Activated T-cell treated with anti-CD3 and anti-CD28 coated beads, Interleukin-2, amount 50 U/mL, for 72 hours (primary cell): ENCODE measurements at places on chromosomes 1 and 21.

DNA sequence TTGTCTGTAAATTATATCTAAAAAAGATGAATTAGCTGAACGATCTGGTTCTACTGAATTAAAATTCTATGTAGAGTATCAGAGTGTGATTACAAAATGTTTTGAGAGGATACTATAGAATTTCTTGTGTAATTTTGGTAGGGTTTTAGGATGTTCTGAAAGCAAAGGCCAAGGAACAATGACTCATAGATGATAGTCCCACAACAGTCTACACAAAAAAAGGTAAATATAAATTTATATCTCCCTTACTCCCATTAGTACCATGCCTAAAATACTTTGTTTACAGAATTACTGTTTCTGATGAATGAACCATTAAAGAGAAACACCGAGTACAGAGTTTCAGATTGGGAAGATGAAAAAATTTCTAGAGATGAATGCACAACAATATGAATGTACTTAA lies 9.5 kb downstream of the EDEM3 start:
- DNase-seq = no peak

GRCh38 chr1:182404781-182405180 lies 4.3 kb upstream of the TEDDM1 start:
- DNase-seq = no peak

DNA sequence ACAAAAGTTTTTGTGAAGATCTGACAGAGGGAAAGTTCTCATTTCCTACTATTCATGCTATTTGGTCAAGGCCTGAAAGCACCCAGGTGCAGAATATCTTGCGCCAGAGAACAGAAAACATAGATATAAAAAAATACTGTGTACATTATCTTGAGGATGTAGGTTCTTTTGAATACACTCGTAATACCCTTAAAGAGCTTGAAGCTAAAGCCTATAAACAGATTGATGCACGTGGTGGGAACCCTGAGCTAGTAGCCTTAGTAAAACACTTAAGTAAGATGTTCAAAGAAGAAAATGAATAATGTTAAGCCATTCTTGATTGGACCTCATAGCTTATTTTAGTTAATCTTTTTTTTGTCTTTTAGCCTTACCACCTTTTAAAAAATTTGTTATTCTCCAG lies 14.1 kb downstream of the GGPS1 start:
- no peak for DNase-seq

GRCh38 chr1:17293681-17294425 lies 14.1 kb upstream of the PADI4 start:
- DNase-seq = no peak

DNA sequence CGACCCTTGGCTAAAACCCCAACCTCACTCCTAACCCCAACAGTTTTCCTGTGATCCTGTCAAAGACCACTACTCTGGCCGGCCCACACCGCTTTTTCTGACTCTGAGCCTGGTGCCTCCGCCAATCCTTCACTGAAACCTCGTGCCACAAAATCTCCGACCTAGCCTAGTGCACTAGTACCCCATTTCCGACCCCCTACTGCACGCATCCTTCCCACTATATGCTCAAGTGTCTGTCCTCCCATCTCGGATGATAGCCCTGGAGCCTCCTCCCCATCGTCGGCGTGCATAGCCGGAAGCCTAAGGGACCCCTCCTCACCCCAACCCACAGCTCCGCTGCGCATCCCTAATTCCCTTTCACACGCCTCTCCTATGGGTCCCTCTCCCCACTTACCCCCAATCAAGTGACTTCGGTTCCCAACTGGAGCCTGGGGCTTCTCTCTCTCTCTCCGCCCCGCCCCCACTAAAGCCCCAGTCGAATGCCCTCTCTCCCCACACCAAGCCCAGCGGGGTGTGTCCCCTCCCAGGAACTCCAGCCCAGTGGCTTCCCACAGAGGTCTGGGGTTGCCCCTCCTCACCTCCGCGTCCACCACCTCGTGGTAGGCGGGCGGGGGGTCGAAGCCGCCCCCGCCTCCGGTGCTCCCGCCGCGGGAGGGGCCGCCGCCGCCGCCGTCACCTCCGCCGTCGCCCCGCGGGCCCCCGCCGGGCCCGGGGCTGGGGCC lies 791 bp downstream of the USP24 start:
- DNase-seq = peak; percentile 40

DNA sequence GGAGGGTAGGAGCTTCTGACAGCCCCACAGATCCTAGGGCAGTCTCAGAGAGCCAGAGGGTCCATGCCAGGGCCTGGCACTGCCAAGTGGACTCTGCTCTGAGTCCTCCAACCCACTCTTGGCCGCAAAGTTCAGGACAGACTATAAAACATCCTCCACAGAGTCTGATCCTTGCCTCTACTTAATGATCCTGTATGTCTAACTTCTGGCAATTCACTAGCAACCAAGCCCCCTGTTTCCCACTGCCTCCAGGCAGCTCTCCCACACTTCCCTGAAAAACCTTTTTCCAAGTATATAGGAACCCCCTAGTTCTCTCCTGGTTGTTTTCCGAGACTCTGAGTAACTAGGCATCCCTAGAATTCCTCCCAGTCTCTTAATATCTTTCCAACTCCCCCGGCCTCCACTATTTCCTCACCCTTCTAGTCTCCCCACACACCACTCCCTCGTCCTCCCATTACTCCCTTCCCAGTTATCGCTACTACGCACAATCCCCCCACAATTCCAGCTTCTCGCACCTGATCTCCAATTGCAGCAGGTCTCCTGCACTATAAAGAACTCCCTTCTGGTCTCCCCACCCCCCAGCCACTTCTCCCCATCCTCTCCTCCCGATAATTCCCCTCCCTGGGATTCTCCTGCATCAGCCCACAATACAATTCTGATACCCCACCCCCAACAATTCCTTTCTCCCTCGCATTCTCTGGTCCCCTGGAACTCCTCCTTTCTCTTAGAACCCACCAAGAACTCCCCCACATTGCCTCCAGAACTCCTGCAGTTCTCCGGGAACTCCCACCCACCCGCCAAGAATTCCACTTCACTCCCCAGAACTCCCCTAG lies 574 bp downstream of the IGSF9 start:
- DNase-seq = no peak

DNA sequence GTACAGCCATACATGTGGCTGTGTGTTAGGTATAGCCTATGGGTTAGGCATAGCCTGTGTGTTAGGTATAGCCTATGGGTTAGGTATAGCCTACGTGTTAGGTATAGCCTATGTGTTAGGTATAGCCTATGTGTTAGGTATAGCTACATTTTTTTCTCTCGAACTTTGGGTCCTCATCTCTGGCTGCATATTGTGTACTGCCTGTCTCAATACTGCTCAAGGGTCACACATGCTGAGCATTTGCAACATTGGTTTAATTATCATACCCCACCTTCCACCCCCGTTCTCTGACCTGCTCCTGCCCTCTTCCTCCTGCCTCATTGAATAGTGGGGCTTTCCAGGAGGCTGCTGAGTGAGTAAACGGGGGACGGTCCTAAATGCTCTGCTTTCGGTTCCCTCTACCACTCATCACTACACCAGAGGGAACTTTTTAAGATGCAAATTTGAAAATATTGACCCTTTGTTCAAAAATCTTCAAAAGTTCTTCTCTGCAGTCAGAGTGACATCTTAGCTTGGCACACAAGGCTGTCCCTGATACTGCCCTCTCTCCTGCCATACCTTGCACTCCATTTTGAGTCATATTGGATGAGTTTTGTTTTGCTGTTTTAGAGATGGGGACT lies 17.8 kb downstream of the OR2B11 start:
- no peak for DNase-seq
